ENCODE measurements at places on chromosomes 1 and 21.

DNA sequence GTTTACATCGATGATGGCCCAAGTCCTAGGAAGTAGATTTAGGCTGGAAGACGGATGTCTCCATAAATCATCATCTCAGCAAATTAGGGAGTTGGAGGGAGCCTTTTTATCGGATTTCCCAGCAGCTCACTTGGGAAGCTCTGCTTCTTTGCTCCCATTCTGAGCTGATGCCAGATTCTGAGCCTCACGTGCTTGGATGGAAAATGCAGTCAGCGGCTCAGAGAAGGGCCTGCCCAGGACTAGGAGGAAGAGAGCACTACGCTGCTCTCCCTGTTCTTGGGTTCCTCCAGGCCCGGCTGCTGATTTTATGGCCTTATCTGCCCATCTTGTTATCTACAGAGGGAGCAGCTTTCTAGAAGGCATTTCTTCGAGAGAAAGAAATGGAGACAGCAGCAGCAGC lies 42.0 kb downstream of the UBIAD1 start:
- no peak for DNase-seq

- DNase-seq = no peak
Measured at GRCh38 chr1:173063171-173063570, 12.4 kb upstream of the TNFSF18 start.

DNA sequence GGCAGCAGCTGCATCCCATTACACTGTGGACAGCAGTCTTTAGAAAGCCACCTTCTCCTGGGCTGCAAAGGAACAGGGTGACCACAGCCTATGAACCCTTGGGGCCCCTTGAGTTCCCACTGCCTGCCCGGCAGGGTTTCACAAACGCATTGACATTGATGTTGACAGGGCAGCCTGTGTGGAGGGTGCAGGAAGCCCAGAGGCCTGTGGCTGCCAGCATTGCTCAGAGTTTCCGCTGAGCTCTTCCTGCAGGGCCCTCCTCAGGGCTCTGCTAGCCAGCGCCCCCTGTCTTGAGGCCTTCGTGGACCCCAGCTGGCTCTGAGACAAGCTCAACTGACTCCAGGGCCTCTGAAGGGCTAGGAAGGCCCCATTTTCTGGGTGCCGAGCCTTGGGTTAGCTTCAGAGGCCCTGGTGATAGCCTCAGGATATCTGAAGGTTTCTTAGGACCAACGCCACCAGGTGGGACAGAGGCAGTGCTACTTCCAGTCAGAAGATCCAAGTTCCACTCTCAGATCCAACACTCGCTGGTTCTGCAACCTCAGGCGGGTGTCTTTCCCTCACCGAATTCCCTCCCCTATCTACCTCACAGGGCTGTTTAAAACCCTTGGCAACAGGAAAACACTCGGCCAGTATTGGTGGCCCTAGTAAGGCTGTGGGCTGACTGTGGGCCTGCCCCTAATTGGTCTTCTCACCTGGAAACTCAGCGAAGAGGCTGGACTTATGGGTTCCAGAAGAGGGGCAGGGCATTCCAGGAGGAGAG lies 27.2 kb upstream of the EPS8L3 start:
- DNase-seq = peak; percentile 95

- DNase-seq = peak; percentile 6
Measured at GRCh38 chr1:186806477-186806876, 22.3 kb upstream of the PLA2G4A start.

Measured in activated CD8-positive, alpha-beta T cell treated with anti-CD3 and anti-CD28 coated beads for 36 hours (primary cell).